ENCODE measurements at places on chromosomes 7 and 10. TPM values are rescaled to one million over a fixed set of nuclear protein-coding genes. Genes with fewer than 3 reads are reported as not detected.

- DNase-seq = peak; percentile 99
Measured at GRCh38 chr7:47982610-47983009, 3.2 kb upstream of the HUS1 start.

DNA sequence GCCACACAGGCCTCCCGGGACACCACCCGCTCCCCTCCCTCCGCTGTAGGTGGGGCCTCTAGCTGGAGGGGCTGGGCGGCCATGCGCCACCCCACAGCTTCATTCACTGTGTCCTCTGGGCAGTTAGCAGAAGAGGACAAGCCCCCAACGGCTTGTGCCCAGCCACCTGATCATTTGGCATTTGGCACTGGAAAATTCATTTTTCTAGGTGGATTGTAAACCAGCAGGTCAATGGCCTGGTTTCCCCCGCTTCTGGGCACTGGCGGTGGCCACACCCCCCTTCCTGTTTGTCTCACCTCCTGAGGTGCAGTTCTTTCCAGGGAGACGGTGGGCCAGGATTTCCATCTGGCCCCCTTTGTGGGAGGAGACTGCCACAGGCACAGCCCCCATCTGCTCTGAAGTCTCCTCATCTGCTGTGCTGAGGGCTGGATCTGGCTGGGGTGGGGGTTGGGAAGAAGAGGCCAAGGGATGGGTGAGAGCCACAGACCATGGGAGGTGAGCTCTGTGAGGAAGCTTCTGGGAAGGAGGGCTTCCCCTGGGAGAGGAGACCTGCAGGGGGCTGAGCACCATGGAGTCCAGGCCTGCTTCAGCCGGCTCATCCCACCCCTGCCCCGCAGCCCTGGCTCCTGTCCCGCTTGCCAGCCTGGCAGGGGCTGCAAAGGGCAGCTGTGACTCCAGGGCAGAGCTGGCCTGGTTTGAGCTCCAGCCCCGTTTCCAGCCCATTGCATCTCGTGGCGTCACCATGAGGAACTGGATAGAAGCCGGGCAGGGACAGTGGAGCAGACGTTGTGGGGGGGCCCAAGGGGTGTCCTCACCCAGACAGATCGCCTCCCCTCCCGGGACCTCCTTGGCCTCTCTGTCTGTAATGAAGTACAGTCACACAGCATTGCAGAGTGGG is 40.1 kb upstream of the SLC29A3 start:
- DNase-seq = no peak

- DNase-seq = no peak
Measured at GRCh38 chr10:43897765-43898419, 249.2 kb upstream of the ZNF32 start.

GRCh38 chr10:18010050-18010449 is 58.3 kb downstream of the SLC39A12 start:
- no peak for DNase-seq

DNA sequence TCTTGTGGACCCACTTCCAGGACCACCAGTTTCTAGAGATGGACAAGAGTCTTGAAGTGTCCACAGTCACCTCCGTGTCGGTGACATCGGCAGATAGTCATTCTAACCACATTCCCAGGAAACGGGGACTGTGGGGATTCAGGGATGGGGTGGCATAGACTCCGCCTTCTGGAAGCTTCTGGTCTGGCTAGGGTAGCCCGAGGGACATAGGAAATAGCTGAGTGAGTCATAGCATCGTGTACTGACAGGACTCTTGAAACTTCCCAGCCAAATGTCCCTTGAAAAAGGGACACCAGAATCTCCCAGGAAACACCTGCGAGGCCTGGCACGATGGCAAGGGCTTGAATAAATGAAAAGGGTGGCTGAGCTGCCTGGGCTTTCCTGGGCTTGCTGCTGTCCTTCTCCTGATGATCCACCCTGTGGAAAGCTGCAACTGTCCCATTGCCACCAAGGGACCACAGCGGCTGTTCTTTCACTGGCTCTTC is 84.1 kb upstream of the LRRC4 start:
- no peak for DNase-seq

GRCh38 chr7:67825356-67825755 is 828.7 kb downstream of the TYW1 start:
- no peak for DNase-seq

DNA sequence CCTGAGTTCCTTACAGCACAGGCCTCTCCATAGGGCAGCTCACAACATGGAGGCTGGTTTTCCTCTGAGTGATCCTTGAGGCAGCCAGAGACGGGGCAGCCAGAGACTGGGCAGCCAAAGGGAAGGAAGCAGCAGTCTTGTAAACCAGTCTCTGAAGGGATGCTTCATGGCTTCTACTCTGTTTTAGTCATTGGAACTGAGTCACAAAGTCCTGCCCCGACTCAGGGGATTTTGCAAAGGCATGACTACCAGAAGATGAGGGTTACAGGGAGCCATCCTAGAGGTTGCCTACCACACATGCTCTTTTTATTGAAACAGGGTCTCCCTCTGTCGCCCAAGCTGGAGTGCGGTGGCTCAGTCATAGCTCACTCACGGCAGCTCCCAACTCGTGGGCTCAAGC is 44.4 kb upstream of the COMMD3 start:
- DNase-seq = no peak

DNA sequence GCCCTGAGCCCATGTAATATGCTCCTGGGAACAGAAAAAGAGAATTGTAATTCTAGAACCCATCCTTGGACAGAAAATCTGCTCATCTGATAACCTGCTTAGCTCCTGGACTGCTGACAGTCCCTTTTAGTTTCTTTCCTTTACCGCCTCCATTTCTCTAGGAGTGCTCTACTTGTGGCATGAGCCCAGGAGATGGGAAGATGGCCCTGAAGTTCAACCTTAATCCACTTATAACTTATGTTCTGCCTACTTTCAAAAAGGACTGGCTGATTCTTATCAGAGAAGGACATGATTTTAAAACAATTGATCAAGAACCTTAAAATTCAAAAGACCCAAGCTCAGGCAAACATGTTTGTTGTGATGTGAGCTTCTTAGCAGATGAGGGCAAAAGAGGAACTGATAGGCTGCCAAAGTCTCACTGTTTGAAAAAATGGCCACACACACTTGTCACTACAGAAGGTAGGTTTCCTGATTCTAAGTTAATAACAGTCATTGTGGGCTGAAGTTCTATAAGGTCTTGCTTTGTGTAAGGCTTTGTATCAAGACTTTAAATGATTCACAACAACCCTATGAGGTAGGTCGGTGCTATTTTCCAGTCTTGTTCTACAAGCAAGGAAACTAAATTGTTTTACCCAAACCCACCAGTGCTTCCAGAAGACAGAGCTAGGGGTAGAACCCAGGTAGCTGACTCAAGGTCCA is 94.3 kb upstream of the AFAP1L2 start:
- no peak for DNase-seq

DNA sequence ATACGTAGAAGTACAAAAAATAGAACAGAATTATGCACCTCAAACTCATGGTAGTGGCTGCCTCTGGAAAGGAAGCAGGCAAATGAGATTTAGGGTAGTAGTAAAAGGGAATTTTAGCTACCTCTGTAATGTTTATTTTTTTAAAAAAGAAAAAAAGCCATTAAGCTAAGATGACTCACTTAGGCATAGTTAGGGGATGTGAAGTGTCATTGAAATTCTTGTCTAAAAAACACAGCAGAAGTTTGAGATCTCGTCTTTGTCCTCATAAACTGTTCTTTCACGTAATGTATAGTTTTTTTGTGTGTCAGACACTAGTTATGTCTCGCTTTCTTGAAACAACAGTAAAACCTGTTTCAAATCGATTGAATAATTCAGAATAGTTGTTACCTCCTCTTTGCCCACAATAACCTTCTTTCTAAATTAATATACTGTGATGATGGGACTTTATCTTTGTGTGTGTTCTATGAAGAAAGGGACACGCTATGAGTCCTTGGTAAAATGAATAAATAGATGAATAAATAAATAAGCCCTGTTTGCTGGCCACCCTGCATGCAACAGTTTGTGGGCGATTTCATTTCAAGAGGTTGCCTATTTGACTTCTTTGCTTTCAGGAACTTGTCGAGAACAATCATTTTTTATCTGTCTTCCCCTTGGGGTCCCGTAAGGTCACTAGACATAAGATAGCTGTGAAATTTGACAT is 14.5 kb upstream of the FBXW4 start:
- no peak for DNase-seq

- DNase-seq = no peak
Measured at GRCh38 chr7:12030116-12030515, 181.0 kb upstream of the TMEM106B start.

DNA sequence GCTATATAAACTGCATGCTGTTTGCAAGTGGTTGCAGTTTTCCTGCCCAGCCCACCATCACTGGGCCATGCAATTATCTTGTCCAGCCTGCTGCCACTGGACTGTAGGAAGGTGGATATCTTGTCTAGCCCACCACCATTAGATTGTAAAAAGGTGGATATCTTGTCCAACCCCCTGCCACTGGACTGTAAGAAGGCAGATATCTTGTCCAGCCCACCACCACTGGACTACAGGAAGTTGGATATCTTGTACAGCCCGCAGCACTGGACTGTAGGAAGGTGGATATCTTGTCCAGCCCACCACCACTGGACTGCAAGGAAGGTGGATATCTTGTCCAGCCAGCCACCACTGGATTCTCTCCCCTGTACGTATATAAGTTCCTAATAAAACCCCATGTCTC is 69.8 kb downstream of the SKAP2 start:
- DNase-seq = no peak

DNA sequence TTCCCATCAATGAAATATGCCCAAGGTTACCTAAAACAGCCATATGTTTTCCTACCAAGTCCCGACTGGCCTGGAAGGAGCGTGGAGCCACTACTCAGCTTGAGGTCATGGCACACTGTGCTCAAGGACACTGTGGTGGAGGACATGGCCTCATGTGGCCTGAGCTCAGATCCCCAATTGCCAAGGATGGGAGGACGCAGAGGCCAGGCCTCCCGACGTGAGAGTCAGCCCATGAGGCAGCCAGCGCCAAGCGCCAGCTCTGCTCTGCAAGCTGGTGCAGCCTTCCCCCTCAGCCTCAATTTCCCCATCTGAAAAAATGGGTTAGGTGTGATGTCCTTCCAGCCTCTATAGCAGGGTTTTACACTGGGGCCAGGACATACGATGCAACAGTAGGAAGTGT is 302.6 kb downstream of the CALN1 start:
- no peak for DNase-seq

- peak; percentile 72 for DNase-seq
Measured at GRCh38 chr10:43390759-43391158, 18.2 kb downstream of the HNRNPF start.

GRCh38 chr7:32515890-32516550 is 20.7 kb downstream of the AVL9 start:
- DNase-seq = no peak

- DNase-seq = peak; percentile 60
Measured at GRCh38 chr10:5442065-5442989, 30.0 kb downstream of the NET1 start.

The SPDYE3 gene
- total RNA-seq = not detected

The C7orf33 gene
- total RNA-seq = not detected

The OPN1SW gene
- not detected for total RNA-seq

The PALD1 gene
- 1.8 TPM for total RNA-seq

The DNA2 gene
- total RNA-seq = 8.3 TPM
